Calu3 (cell line): ENCODE measurements at places on chromosomes 7 and 10.

DNA sequence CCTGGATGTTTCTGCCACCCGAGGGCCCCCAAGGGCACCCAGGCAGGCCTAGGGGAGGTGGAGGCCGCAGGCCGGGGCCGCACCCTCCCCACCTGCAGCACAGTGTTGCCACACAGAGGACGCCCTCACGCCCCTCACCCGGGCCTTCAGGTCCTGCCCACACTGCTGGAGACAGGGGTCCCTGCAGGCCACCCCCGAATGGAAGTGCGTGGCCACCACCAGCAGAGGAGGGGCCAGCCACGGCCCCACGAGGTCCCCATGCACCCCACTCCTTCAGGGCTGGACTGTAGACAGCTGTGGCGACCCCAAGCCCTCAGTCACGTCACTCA is 35.4 kb downstream of the ADAP1 start:
- DNase-seq = no peak
- H3K4me1 ChIP-seq = peaks cover 65% of the 10 kb centered on the region
- peak overlapping the region; percentile 12 for H3K27ac ChIP-seq
- H3K4me3 ChIP-seq = no peak overlapping the region

- H3K4me1 ChIP-seq = no peaks in the 10 kb centered on the region
- no peaks in the 10 kb centered on the region for H3K27me3 ChIP-seq
- DNase-seq = no peak
Observed at GRCh38 chr7:149432121-149432691, 28.7 kb downstream of the ZNF777 start.

DNA sequence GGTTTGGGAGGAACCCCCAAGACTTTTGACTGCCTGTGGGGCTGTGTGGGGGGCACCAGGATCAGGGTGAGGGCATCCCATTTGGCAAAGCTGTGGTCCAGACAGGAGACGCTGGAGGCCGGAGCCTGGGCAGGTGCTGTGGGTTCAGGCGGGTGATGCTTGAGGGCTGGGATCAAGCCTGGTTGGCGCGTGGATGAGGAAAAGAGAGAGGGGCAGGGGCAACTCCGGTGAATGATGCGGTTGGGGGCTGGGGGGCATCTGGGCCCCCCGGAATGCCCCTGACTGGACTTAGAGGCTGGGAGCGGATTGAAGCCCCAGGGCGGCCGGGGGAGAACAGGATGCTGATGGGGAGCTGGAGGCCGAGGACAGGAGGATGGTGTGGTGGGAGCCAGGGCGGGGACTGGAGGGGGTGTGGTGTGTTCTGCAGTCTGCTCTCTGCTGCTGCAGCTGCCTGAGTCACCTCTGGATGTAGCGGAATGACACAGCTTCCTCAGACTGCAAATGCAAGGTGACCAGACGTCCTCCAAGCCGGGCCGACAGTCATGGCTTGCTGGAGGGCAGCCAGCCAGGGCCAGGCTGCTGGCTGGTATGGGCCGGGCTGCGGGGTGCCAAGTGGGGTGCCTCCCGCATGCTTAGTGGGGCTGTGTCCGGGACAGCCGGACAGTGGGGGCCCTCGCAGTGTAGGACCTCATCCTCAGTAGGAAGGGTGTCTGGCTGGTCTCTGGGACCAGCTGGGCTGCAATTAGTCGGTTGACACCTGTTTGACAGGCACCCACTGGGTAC is 3.2 kb downstream of the MAFK start:
- H3K27me3 ChIP-seq = no peaks in the 10 kb centered on the region
- peaks cover 53% of the 10 kb centered on the region for H3K4me1 ChIP-seq
- DNase-seq = peak; percentile 82

- H3K4me3 ChIP-seq = no peak overlapping the region
- no peaks in the 10 kb centered on the region for H3K36me3 ChIP-seq
- no peaks in the 10 kb centered on the region for H3K27me3 ChIP-seq
- peaks cover 20% of the 10 kb centered on the region for H3K4me1 ChIP-seq
- no peak overlapping the region for H3K27ac ChIP-seq
- DNase-seq = no peak
Observed at GRCh38 chr7:108090791-108091460, 39.2 kb downstream of the LAMB4 start.

DNA sequence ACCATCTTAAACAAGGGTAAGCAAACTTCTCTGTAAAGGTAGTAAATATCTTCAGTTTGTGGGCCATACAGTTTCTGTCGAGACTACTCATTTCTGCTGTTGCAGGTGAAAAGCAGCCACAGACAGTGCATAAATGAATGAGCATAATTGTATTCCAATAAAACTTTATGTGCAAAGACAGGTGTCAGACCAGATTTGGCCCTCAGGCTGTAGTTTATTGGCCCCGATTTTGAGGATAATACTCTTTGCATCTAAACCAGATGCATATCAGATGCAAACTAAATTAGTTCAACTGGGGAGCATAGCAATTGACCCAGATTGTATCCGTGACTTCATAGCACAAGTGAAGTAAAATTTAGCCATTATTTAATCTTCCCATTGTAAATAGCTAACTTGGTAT is 70.0 kb downstream of the SNX10 start:
- no peaks in the 10 kb centered on the region for H3K27me3 ChIP-seq
- no peak overlapping the region for H3K27ac ChIP-seq
- H3K36me3 ChIP-seq = peaks cover 5% of the 10 kb centered on the region
- no peak for DNase-seq
